ENCODE measurements at places on chromosomes 11 and 22.
A peak's percentile ranks its signal among the peaks of the same experiment; 100 is the strongest.

DNA sequence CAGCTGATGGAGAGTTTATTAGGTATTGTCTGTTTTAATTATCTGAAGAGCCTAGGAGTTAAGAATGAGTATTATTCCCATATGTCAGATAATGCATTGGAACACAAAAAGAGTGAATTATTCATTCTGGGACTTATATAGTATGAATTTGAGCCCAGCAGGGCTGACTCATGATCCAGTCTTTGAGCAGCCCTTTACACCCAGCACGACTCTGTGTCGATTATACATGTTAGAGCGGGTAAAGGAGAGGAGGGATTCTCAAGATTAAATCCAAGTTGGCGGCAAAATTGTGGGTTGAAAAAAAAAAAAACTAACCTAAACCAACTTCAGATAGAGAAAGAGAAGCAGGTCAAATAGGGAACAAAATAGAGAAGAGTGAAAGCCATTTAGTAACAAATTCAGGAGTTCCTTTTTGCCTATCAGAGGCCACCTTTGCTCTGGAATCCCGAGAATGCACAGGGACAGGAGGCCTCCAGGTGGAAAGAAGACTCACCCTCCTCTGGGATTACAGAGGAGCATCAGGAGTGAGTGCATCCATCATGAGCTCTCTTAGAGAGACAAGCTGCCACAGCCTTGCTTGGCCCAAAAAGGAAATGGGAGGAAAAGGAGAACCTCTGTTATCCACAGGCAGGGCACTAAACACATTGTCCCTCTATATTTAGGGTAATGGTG lies 3.1 kb downstream of the MRGPRX1 start:
- DNase-seq: no peak

GRCh38 chr11:128472128-128473089 lies 114.9 kb downstream of the ETS1 start:
- DNase-seq: peak; percentile 60

GRCh38 chr11:35165423-35166368 lies 26.7 kb downstream of the CD44 start:
- peak; percentile 63 for DNase-seq

DNA sequence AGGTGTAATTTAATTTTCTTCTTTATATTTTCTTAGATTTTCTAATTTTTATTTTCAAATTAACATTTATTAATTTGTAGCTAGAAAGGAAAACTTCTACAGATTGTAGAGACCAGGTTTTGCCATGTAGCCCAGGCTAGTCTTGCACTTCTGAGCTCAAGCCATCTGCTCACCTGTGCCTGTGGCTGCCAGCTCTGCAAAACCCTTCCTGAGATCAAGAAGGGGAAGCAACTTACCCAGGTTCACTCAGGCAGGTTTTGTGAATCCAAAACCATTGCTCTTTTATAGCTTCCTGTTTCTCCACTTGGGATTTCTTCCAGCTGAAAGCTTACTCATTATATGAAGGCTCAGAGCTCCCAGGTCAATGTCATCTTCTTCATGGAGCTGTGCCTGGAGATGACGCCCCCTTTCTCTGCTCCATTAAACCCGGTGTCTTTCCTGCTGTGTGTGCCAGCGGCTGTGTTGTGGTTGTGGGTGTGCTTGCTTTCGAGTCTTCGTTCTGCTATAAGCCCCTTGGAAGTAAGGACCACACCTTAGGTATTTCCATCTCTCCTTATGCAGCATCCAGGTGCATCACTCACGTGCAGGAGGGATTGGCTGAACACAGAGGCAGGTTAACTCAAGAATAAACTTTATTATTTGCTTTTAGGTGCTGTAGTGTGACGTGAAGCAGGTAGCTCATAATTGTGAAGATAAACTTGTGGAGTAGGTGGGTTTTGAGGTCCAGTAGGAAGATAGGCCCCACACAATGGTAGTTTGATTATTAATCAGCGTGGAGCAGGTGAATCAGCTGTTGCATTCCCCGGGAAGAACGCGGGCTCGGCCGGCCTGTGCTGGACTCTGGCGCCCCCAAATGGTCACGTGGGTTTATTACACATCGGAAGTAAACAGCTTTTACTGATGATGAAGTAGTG lies 42.2 kb upstream of the INCENP start:
- DNase-seq: peak; percentile 76

DNA sequence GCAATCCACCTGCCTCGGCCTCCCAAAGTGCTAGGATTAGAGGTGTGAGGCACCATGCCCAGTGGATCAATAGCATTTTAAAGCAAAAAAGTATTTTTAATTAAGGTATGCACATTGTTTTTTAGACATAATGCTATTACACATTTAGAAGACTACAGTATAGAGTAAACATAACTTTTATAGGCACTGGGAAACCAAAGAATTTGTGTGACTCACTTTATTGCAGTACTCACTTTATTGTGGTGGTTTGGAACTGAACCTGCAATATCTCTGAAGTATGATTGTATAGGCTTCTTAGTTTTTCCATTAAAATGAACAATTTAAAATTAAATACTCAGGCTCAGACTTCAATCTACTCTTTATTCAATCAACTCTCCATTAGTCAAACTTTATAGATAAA lies 17.5 kb upstream of the CD3E start:
- no peak for DNase-seq

DNA sequence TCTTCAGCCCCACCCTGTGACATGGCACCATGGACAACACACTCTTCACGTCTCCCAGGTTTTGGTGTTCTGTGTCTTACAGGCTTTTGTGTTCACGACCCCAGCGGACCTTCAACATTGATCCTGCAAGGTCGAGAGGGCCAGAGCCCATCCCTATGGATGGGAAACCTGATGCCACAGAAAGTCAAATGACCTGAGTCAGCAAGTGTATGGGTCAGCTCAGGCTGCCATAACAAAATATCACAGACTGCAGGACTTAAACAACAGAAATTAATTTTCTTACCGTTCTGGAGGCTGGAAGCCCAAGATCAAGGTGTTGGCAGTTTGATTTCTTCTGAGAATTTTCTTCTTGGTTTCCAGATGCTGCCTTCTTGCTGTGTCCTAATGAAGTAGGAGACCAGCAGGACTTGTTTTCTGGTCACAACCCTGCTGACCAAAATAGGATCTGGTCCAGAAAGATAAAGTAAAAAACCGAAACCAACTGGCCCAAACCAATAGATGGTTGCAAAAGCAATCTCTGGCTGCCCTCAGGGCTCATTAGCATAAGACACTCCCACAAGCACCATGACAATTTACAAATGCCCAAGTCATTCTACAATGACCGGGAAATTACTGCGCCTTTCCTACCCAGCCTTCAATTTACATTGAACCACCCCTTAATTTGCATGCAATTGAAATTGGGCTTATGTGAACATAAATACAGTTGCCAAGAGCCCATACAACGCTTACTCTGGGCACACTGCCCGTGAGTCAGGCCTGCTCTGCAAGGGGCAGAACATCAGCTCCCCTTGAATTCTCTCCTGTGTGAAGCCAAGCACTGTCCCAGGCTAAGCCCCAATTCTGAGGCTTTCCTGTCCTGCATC lies 113.9 kb downstream of the RPS6KA4 start:
- DNase-seq: no peak

- DNase-seq: no peak
These were observed 4.9 kb downstream of the NDUFC2 start for GRCh38 chr11:78074756-78075155.

DNA sequence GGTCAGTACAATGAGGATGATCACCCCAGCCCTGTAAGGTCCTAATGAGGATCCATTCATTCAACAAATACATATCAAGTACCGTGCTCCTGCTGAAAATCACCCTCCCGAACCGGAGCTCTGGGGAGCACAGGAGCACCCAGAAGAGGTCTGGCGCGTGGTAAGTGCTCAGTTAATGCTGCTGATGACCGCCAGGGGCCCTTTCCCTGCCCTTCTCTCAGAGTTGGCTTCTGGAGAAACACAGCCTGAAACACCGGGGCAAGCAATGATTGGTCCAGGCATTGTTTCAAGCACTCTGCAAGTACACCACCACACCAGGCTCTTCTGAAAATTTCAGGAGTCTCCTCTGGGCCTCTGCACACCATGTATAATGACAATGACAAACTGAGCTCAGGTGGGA lies 3.8 kb upstream of the CCDC86 start:
- DNase-seq: no peak

DNA sequence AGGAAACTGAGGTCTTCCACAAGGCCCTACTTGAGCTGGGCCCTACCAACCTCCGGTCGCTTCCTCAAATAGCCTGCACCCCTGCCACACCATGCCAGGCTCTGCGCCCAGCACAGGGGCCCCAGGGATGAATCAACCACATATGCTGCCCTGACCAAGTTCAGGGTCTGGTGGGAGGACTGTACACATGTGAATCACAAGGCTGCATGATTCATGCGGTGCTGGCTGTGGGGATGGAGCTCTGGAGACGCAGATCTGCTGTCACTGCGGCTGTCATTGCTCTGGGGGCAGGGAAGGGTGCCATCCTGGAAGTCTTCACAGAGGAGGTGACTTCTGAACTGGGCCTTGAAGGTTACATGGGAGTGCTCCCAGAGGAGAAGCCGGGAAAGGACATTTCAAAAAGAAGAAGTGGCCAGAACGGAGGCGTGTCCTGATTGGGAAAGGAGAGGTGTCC lies 21.5 kb downstream of the CYTH4 start:
- DNase-seq: peak; percentile 69

- no peak for DNase-seq
These were observed 222.2 kb downstream of the C11orf87 start for GRCh38 chr11:109644152-109644551.

DNA sequence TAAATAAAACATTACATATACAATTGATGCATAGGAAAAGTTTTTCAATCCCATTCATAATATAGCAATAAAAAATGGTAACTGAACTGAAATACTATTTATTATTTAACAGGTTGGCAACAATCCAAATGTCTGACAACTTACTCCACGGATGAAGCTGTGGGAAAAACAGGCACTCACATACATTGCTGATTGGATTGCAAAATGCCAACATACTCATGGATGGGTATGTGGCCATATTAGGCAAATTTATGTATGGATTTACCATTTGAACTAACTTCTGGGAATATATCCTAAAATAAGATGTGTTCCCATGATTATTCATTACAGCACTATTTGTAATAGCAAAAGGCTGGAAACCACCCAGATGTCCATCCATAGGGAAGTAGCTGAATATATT lies 3.2 kb upstream of the BIRC2 start:
- no peak for DNase-seq

Data from stimulated activated CD4-positive, alpha-beta T cell treated with anti-CD3 and anti-CD28 coated beads, Interleukin-4, amount 100 ng/mL, for 1 hour (primary cell).